Lung microvascular endothelial cell (primary cell): ENCODE measurements at places on chromosomes 16 and 17. TPM values are rescaled to one million over a fixed set of nuclear protein-coding genes. Genes with fewer than 3 reads are reported as not detected.

GRCh38 chr16:75761108-75761507 lies 34.8 kb upstream of the CPHXL start:
- no peak for DNase-seq

DNA sequence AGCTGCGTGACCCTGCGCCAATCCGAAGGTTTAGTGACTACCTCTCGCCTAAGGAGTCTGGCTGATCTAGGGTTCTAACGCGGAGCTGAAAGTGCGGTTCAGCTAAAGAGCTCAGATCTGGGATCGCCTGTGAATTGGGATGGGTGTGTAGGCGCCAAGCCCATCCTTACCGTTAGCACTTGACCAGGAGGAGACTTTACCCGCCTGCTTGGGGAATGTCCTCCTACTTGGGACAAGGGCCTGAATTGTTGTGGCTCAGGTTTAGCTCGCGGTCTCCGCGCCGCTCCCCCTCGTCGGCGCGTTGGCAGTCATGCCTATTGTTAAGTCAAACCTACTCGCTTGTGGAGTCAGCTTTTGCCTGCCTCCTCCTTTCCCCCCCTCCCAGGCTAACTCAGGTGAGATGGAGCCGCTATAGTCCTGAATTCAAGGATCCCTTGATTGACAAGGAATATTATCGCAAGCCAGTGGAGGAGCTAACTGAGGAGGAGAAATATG lies 480 bp downstream of the MRPS7 start:
- no peak for DNase-seq

DNA sequence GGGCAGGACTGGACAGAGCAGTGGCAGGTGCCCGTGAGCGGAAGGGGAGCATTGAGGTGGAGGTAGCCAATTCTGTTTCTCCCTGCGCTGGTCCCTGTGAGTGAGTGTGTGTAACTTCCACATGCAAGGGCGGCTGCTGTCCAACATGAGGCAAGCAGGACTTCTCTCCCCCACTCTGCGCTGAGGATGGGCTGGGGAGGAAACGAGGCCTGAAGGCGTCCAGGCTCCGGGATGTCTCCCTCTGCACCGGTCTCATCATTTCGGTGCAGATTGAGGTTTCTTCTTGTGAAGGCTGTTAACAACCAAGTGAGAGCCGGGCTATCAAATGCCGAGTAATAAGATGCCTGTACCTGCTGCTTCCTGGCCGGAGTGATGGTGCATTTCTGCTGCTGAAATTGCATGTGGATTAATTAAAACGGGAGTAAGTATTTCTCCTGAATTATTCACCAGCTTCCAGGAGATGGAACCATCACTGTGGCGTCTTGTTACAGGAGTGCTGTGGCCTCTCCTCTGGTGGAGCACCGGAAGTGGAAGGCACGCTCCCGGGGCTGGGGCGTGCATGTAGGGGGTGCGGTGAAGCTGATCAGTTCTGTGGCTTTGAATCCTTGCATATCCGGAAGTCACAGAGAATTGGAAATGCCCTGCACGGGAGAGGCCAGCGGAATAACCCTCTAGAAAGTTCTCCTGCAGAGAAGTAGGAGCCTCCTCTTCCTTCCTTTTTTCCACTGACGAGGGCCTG lies 41.7 kb upstream of the MGAT5B start:
- DNase-seq = no peak

CACNG4 gene
- not detected in 2 replicates for total RNA-seq

GRCh38 chr17:57415751-57416207 lies 159.5 kb downstream of the MSI2 start:
- DNase-seq = no peak

DNA sequence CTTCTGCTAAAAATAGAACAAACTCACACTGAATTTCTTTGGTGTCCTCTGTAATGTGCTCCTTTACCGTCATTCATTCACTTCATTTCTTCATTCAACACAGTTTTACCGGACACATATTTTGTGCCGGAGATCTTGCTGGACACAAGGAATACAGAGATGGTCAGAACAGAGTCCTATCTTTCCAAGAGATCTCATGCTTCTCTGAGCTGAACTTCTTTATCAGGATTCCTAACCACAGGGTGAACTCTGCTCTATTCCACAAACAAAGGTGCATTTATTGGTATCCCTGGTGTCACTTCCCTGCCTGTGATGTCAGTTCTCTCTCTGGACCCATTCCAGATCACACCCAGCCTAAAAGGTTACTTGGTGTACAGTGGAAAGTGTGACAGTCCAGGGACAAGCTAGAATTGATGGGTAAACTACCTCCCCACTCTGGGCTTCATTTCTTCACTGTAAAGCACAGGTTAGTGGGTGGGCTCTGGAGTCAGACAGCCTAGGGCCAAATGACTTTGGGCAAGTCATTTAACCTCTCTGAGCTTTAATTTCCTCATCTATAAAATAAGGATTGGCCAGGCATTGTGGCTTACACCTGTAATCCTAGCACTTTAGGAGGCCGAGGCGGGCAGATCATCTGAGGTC lies 4.2 kb downstream of the IFI35 start:
- no peak for DNase-seq

NUPR1 gene
- total RNA-seq = 0.44 and 11.9 TPM in 2 replicates

GPR179 gene
- not detected in 2 replicates for total RNA-seq

- peak; percentile 57 for DNase-seq
Observed at GRCh38 chr17:49575679-49576087, at the start of gene NXPH3. Gene NXPH3 (plus strand): TSS chr17:49575871. CDS start chr17:49576220, 349 bp downstream.

PRAC2 gene
- not detected in 2 replicates for total RNA-seq

DNA sequence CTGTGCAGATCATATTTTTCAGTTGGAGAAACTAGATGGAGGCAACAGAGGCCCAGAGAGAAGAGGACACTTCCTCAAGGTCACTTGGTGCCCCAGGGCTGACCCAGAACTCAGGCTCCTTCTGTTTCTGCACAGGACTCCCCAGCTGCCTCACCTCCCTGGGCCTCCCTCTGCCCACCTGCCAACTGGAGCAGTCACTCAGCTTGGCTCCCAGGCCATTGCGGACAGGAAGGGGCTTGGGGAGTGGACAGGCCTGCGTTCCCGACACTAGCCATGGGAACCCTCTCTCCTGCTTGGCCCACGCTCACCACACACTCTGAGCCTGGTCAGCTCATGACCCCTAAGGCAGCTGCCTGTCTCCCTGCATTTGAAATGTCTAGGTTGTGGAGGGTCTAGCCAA lies 78.1 kb upstream of the BRD7 start:
- DNase-seq = no peak

ITGAX gene
- under 0.01 and 0.87 TPM in 2 replicates for total RNA-seq

BCO1 gene
- total RNA-seq = under 0.01 TPM in 1 of 2 replicates, not detected in the other

GRCh38 chr17:76572201-76572910 lies 13.3 kb downstream of the ST6GALNAC2 start:
- no peak for DNase-seq

DNA sequence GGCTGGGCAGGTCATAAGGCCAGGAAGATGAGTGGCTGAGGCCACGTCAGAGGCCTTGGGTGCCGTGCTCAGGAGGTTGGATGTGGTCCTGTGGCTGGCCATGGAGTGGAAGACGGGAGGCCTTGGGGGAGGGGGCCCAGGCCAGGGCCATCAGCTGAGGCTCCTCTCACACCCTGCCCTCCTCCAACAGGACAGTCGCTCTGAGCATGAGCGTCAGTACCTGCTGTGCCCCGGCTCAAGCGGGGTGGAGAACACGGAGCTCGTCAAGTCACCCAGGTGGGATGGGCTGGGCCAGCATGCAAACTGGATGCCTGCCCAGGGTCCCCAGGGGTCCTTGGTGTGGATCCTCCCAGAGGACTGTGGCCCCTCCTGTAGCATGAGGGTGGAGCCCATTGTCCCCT lies 19.2 kb downstream of the POLR3E start:
- DNase-seq = no peak

COPRS gene
- total RNA-seq = 45.8 and 62.7 TPM in 2 replicates

DNA sequence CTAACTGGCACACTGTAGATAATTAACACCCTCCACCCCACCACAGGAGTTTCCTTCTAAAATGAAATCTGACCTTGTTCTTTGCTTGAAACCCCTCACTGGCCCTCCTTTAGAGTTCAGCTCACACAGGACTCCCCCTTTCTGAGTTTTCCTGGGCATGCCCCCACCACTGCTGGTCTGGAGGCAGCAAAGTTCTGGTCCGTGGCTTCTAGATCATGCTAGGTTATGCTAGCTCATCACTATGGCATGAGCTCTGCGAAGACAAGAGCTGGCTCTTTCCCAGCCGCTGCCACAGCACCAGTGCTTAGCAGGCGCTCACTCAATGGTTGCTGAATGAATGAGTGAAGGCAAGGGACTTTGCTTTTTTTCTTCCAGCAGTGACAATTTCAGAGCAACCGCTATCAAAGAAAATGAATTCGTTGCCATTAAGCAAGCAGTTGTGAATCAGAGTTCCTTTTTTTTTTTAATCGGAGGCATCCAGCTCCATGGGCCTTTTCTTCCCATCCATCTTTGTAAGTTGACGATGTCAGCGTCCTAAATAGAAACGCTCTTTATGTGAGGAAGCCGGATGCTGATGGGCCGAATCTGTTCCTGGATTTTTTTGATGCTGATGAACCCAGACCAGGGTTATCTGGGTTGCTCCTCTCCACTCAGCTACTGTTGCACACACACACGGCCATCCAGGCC lies 80.8 kb upstream of the NOL11 start:
- no peak for DNase-seq

DNA sequence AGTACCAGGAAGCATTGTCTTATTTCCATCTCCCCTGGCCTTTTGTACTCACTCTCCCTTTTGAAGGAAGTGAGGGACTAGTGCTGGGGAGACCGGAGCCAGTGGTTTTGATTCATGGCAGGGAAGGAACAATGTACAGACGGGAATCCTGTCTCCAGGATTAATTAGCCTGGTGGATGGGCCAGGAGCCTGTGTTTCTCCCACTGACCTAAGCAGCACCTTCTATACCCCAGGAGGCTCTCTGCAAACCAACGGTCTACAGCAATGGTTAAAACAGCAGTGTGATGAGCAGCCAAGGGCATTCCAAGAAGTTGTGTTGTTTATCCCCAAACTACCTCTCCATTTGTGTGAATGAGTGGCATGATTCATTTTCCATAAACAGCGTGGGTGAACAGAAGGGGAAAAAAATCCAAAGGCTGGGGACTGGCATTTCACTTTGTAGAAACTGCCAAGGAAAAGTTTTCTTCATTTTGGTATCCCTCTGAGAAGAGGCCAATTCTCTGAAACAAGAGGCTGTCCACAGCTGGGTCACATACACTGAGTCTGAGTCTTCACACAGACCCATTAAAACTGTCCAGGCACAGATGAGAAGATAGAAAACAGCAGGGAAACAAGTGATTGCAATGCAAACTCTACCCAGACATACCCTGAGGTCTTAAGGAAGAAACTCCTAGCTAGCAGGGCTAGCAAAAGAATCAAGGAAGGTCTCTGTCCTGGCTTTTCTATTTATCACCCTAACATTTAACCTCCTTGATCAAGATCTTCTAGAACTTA lies 18.1 kb downstream of the ANKFN1 start:
- DNase-seq = no peak

GRCh38 chr16:14100825-14101224 lies 29.7 kb downstream of the MRTFB start:
- DNase-seq = no peak

DNA sequence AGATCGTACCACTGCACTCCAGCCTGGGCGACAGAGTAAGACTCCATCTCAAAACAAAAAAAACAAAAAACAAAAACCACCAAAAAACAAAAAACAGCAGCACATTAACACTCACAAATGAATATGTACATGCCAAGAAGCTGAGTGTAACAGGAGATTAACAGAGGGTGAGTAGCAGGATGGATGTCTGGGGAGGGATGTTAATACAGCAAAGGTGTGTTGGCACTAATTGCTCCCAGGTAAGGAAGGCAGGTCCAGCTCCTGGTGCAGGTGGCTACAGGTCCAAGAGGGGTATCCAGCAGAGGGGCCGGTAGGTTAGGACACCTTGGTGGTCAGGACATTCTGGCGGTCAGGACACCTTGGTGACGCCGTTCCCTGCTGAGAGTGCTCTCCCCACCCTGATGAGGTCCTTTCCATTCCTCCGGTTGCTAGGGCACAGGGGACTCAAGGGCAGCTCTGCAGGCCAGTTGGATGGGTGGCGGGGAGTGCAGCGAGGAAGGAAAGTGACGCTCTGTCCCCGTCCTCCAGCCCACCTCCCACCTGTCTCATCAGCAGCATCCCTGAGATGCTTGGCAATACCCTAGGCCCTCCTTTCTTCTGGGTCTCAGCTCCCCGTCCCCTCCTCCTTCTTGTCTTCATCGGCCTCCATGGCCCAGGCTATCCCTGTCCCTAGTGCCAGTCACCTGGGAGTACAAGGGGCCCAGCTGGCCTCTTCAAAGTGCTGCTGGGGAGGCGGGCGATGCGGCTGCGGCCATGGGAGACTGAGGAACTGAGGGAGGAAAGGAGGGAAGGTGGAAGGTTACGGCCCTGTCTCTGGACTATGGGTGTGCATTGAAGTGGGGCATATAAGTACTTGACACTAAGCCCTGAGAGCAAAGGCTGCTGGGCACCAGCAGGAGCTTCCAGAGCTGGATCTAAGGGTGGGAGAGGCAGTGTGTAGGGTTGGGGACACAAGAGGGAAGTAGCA lies 10.7 kb upstream of the GFAP start:
- no peak for DNase-seq

CCDC144A gene
- total RNA-seq = under 0.01 and 2.6 TPM in 2 replicates

GRCh38 chr16:4318451-4318910 lies 2.6 kb downstream of the GLIS2 start:
- no peak for DNase-seq

CX3CL1 gene
- 2.0 and 2.8 TPM in 2 replicates for total RNA-seq

DNA sequence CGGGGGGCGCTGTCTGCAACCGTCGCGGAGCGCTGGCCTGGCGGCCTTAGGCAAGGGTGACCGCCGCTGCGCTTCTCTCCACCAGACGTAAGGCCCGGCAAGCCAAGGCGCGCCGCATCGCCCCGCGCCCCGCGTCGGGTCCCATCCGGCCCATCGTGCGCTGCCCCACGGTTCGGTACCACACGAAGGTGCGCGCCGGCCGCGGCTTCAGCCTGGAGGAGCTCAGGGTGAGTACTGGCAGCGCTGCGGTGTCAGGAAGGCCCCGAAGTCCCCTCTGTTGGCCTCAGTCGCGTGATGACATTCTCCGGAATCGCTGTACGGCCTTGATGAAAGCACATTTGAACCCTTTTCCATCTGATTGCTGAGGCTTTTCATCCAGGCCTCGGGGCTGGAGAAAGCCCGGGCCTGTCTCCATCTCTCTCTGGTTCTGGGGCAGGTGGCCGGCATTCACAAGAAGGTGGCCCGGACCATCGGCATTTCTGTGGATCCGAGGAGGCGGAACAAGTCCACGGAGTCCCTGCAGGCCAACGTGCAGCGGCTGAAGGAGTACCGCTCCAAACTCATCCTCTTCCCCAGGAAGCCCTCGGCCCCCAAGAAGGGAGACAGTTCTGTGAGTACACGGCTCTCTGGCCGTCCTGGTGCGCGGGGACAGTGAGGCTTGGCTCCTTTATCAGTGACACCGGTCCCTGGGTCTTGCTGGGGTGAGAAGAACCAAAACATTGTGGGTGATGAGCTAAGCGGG lies 831 bp downstream of the RPL13 start:
- DNase-seq = no peak

DNA sequence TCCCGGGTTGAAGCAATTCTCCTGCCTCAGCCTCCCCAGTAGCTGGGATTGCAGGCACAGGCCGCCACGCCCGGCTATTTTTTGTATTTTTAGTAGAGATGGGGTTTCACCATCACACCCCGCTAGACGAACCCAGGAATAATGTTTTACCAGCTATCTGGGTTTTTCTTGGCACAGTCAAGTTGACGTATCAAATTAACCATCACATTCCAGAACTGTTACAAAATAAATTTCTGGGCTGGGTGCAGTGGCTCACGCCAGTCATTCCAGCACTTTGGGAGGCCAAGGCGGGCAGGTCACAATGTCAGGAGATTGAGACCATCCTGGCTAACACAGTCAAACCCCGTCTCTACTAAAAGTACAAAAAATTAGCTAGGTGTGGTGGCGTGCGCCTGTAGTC lies 501.2 kb downstream of the SHISA9 start:
- DNase-seq = no peak
